ENCODE measurements at places on chromosomes 1 and 21.
A peak's percentile ranks its signal among the peaks of the same experiment; 100 is the strongest.

DNA sequence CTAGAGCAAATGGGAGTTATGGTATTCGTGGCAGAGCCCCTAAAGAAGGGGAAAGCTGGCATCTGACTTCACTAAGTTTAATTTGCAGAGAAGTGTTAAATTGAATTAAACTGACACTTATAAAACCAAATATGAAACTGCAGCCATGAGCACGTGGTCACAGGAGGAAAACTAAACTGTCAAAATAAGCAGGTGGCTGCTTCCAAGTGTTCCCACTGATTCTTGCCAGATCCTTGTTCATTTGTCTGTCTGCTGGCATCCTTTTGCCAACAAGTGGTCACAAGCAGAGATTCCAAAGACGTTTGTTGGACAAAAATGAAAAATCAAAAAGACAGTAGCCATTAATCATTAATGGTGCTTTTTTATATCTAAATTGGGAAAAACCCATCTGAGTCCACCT lies 6.5 kb upstream of the CELA2B start:
- DNase-seq, result no peak

- DNase-seq, result no peak
Observed at GRCh38 chr1:42951588-42951987, 7.1 kb downstream of the SLC2A1 start.

- no peak for DNase-seq
Observed at GRCh38 chr1:220974431-220974830, 95.2 kb downstream of the HLX start.

DNA sequence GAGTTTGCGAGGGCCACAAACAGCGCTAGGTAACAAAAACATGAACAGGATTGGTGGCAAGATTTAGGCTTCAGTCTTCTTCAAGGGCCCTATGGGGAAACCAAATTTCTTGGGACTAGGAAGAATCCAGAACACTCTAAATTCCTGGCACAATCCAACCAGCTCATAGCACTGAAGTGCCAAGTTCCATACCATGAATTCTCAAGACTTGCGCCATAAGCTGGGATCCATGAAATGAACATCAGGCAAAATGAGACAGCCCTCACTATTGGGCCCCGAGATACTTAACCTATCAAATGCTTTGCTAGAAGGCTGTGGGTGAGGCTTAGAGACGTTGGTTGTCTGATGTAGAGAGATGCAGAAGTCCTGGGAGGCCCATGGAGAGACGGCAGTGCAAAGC lies 322.1 kb downstream of the PAPPA2 start:
- no peak for DNase-seq

DNA sequence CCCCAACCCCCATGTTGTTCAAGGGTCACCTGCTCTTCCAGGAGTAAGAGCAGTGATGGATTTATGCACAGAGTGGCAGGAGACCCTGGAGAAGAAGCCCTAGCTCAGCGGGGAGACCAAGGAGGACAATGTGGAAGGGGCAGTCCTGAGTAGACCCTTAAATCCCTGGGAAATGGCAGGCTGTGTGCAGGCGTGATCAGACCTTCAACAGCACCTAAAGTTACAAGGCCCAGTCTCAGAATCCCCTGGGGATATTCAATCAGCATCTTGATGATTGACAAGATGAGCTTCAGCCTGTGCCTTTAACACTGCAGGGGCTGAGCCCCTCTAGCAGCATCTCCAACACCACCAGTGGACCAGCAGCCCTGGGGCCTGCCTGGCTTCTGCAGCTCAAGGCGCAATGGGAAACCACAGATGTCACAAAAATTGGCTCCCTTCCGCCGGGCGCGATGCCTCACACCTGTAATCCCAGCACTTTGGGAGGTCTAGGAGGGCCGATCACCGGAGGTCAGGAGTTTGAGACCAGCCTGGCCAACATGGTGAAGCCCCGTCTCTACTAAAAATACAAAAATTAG lies 60.4 kb downstream of the IRF2BP2 start:
- no peak for DNase-seq

GRCh38 chr1:961132-961669 lies 817 bp downstream of the KLHL17 start:
- no peak for DNase-seq

- no peak for DNase-seq
Observed at GRCh38 chr1:28286111-28286510, 26.8 kb downstream of the SESN2 start.

GRCh38 chr1:68495532-68495931 lies 1.4 kb downstream of the DEPDC1 start:
- DNase-seq, result no peak

DNA sequence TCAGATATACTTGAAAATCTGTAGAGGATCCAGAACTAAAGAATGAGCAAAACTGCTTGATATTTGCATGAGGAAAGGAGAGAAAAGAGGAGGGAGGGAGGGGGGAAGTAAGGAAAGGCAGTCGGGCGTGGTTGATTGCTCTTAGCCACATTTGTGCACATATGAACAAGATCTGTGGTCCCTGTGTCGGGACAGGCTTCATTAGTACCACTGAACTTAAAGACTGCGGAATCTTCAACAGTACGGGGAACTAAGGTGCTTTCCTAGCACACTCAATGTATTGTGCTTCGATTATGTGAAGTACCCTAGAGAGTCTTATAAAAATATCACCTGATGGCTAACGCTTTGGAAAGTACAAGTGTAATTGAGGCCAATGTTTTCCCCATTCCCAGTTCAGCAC lies 59.9 kb downstream of the ZBTB18 start:
- DNase-seq, result no peak

DNA sequence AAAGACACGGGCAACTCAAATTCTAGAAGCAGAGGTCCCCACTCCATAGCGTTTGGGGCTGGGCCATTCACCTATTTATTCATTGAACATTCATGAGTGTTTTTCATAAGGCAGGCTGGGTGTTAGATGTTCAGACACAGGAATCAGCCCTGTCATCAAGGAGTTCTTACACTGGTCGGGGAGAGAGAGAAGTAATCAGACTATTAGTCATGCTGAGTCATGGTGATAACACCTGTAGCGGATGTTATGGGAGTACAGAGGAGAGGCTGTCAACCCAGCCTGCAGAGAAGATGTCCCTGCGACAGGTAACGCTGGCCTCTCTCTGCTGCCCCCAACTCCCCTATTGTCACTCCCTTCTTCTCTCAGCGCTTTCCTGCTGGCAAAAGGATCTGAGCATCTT lies 17.2 kb downstream of the LY9 start:
- DNase-seq, result no peak

- DNase-seq, result peak; percentile 35
Observed at GRCh38 chr1:173409613-173410012, 67.5 kb upstream of the PRDX6 start.

DNA sequence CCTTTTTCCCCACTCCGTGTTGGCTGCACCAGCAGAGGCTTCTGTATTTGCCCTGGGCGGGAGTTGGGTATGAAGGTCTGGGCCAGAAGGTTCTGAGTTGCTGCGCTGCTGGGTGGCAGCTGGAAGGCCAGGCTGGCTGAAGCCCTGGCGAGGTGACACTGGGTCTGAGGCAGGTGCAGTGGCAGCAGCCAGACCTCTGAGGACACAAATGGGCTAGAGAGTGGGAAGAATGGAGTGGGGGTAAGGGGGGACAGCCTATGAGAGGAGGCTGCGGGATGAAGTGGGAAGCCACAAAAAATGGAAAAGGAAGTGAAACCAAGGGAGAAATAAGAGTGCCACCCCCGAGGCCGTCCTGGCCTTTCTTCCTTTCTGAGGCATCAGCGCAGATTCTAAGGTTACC lies 53.2 kb downstream of the STX6 start:
- no peak for DNase-seq

DNA sequence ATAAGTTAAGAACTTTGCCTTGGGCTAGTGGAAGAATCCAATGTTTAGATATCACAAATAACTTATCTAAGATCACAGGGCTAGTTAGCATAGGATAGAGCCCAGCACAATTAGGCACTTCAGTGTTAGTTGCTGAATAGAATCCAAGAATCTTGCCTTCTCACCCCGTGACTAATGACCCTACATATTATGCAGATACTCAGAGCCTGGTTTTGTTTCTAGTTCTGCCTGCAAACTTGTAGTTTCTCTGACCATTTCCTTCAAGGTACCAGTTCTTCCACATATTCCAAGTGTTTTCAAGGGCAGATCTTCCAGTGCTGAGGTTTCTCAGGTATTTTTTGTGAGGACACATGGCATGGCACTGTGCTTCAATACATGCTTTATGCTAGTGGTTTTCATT lies 239.3 kb downstream of the KCNK2 start:
- no peak for DNase-seq

DNA sequence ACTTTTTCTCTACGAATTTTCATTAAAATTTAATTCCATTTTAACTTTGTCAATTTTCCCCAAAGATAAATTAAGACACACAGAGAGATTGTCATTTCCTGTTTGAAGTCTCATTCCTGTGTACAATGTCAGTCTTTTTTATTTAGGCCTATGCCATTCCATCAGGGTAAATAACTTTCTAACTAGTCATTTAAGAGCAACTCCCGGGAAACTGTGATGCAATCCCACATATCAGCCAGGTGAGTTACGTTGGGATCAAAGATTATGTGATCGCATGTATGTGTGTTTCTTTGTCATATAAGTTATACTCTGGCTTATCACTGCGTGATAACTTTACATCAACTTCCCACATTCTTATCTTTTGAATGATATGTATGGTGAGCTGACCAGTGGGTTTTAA lies 86.1 kb upstream of the S1PR1 start:
- DNase-seq, result no peak

DNA sequence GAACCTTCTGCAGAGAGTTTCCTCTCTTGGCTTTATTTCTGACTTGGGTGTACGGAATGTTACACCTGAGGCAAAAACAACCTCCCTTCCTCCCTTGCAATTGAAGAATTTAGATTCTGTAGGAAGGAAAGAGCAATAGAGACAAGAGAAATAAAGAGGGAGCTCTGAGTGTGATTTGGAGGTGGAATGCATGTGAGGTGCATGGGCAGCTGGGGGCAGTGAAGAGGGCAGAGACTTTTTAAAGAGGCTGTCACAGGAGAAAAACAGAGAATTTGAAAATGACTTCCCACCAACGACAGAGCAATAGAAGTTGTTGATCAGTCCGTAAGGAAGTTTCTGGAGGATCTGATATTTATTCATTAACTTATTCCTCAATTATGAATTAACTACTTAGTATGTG lies 172.0 kb upstream of the B3GALT2 start:
- no peak for DNase-seq

- no peak for DNase-seq
Observed at GRCh38 chr1:163523375-163524029, 201.7 kb downstream of the NUF2 start.

GRCh38 chr1:11913291-11913690 lies 12.9 kb downstream of the KIAA2013 start:
- DNase-seq, result no peak

GRCh38 chr1:46510998-46511365 lies 21.3 kb downstream of the DMBX1 start:
- DNase-seq, result no peak

GRCh38 chr1:178075333-178075732 lies 18.6 kb upstream of the RASAL2 start:
- DNase-seq, result no peak

DNA sequence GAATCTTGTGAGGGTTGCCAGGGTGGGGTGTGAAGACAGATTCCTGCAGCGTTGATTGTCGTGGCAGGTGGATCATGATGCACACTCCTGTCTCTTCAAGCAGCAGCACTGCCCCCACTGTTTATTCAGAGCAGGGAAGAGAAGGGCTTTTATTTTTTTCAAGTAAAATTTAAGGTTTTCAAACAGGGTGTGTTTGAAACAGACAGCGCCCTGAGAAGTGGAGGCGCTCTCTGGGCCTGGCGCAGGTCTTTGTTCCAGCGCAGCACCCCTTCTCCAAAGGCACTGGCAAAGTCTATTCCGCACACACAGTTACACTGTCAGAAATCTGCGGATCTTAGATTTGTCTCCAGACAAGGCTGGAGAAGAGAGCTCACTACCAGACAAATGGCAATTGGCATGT lies 7.0 kb downstream of the C1orf53 start:
- no peak for DNase-seq

GRCh38 chr21:15976807-15977206 lies 247.0 kb downstream of the USP25 start:
- no peak for DNase-seq

DNA sequence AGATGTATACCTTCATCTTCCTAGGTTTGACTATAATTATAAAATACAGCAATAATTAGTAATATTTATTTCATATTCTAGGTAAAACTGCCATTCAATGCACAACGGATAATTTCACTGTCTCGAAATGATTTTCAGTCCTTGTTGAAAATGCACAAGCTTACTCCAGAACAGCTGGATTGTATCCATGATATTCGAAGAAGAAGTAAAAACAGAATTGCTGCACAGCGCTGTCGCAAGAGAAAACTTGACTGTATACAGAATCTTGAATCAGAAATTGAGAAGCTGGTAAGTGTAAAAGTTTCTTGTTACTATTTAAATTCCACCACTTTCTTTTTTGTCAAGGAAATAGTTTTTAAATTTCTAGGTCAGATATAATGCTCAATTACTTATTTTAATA lies 30.7 kb downstream of the BACH1 start:
- DNase-seq, result no peak

DNA sequence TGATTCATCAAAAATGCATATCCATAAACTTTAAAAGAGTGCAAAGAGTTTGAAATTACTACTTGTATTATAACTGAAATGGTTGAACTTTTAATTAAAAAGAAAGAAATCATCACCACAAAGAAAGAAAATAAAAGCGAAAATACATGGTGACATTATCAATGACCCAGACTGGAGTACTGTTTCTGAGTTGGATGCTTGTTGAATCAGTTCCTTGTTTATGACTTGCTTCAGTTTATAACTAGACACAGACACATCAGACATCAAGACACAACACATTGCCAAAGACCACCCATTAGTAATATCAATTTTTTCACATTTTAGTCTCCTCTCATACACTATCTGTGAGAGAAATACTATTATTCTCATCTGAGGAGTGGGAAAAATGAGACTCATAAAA lies 293.0 kb downstream of the MRPL39 start:
- no peak for DNase-seq

- no peak for DNase-seq
Observed at GRCh38 chr1:73500154-73500553, 697.8 kb downstream of the LRRIQ3 start.

GRCh38 chr1:99481391-99481996 lies 164.4 kb upstream of the PALMD start:
- DNase-seq, result peak; percentile 26

DNA sequence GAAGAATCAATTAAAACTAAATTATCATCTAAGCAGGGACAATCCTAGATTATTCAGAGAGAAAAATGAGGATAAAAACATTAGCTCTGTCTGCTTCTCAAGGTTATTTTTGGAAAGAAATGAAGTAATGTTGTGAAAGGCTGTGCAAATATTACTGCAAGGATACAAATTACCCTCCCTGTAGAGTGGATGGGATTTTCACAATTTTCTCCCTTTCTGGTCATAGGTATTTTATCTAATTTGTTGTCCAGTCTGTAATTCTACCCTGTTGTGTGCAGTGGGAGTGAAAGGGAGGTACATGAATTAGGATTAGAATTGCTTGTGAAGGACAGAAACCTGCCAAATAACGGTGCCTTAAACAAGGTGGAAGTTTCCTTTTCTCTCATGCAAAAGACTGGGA lies 54.7 kb downstream of the MAP3K7CL start:
- DNase-seq, result no peak

DNA sequence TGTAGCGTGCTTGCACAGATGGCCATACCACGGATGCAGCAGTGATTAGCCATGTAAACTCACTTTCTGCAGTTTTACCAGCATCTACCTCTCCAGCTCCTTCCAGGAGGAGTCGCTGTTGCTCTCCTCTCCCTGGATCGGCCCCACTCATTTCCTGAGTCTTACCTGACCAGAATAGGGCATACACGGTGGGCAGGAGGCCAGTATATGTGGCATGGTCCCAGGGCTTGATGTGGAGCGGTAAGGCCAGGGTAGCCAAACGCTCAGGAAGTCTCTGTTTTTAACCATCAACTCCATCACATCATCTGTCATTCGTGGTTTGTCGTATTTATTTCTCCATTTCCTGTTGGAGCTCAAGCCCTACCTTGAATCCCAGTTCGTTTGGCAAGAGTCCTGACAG lies 163.4 kb upstream of the USP24 start:
- DNase-seq, result peak; percentile 5

All from memory B cell (primary cell).